ENCODE measurements at places on chromosomes 3 and 15. TPM values are rescaled to one million over a fixed set of nuclear protein-coding genes. Genes with fewer than 3 reads are reported as not detected.
A peak's percentile ranks its signal among the peaks of the same experiment; 100 is the strongest.

DNA sequence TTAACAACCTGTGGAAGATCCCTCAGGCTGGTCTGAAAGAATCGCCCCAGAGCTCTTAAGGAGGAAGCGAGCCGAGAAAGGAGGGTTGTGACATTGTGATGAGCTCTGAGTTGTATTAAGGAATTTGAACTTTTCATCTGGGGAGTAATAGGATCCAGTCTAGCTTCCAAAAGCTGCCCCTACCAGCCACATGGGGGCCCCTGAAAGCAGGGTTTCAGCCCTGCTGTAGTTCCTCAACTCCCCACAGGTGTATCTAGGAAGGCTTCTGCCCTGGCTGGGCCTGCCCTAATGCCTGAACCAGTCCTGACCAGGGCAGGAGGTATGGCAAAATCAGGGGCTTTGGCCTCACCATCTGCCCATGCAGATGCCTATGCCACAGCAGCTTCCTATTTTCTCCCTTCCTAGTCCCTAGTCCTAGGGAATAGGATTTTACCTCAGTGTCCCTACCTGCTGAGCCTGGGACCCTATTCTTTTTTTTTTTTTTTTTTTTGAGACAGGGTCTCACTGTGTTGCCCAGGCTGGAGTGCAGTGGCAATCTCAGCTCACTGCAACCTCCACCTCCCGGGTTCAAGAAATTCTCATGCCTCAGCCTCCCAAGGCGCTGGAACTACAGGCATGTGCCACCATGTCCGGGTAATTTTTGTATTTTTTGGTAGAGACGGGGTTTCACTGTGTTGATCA, 5.0 kb upstream of the AP3S2 start:
- DNase-seq, result peak; percentile 47

The NMB gene
- 3.4 TPM for total RNA-seq

- no peak for DNase-seq
Observed at GRCh38 chr3:43094851-43095250, 11.0 kb downstream of the POMGNT2 start.

GRCh38 chr3:119237299-119237698, 3.4 kb downstream of the B4GALT4 start:
- no peak for DNase-seq

The NOX5 gene
- not detected for total RNA-seq

DNA sequence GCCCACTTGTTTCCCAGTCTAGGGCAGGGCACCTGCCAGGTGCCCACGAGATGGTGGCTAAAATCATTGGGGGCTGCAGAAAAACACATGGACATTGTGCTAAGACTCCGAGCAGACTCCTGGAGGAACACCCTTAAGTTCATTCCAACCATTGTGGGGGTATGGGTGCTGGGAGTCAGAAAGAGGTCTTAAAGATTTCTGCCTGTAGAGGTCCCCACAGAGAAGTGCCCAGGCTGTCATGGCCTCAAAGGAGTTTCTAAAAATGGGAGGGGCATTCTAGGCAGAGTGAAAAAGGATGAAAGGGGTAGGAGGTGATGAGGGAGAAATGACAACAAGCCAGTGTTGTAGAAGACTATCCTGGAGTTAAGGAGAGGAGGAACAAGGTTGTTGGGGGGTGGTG, 17.1 kb downstream of the RBP1 start:
- DNase-seq, result no peak

DNA sequence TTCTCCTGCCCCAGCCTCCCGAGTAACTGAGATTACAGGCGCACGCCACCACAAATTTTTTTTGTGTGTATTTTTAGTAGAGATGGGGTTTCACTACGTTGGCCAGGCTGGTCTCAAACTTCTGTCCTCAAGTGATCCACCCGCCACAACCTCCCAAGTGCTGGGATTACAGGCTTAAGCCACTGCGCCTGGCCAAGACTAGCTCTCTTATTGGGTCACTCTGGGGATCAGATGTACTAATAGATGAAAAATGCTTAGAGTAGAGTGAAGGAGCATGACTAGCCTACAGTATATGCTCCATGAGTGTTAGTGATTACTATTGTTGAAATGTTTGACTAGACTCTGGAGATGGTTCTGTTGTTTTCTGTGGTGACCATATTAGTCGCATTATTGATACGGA, 21.8 kb downstream of the RARB start:
- no peak for DNase-seq

DNA sequence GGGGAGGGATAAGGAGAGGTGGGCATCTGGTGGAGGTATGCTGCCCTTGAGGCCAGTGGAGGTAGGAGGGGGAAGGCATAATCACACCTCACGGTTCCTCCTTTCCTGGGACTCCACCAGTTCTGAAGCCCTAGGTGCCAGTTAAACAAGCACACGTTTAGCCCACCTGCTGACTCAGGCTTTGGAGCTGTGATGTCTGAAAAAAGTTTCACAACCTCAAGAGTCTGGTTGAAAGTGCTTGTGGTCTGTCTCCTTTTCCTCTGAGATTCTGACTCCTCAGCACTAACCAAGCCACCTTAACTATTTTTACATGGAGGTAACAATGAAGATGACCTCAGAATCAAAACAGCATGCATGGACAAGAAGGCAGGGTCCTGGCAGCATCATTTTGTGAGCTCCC, 23.0 kb downstream of the HPS3 start:
- peak; percentile 51 for DNase-seq

- DNase-seq, result peak; percentile 9
Observed at GRCh38 chr15:35986191-35986721, 440.3 kb upstream of the DPH6 start.

DNA sequence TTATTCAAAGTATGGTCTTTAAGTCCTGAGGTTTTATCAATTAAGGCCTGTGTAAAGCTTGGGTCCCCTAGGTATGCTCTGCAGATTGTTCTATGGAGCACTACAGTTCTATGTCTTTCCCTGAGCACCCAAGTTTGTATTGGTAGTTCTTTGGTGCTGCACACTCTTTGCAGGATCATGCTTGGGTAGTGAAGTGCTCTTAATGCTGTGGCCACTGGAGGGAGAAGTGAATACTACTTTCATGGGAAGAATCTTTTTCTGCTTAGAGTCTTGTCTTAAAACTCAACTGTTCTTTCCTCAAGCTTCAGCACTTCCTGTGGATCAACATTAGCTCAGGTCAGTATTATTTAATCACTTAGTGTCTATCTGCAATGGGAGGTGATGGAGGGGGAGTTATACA, 93.6 kb upstream of the CFAP20DC start:
- no peak for DNase-seq

The CRYBG3 gene
- 18.0 TPM for total RNA-seq

DNA sequence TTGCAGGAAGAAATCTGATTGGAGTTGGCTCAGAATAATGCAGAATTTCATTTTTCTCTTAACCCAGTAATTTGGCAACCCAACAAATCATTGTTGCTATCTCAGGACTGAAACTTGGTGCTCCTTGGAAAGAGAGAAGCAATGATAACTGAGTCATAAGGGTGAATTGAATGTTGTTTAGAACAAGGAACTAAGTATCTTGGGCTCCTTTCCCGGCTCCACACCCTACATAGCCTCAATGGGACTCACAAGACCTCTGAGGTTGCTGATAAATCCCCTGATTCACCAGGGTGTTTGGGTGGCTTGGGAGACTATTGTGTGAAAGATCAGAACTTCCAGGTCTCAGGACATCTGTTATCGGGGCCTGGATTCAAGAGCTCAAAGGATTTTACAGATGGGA, 7.8 kb upstream of the RAB8B start:
- no peak for DNase-seq

- no peak for DNase-seq
Observed at GRCh38 chr3:24088782-24089181, 143.7 kb downstream of the NR1D2 start.

DNA sequence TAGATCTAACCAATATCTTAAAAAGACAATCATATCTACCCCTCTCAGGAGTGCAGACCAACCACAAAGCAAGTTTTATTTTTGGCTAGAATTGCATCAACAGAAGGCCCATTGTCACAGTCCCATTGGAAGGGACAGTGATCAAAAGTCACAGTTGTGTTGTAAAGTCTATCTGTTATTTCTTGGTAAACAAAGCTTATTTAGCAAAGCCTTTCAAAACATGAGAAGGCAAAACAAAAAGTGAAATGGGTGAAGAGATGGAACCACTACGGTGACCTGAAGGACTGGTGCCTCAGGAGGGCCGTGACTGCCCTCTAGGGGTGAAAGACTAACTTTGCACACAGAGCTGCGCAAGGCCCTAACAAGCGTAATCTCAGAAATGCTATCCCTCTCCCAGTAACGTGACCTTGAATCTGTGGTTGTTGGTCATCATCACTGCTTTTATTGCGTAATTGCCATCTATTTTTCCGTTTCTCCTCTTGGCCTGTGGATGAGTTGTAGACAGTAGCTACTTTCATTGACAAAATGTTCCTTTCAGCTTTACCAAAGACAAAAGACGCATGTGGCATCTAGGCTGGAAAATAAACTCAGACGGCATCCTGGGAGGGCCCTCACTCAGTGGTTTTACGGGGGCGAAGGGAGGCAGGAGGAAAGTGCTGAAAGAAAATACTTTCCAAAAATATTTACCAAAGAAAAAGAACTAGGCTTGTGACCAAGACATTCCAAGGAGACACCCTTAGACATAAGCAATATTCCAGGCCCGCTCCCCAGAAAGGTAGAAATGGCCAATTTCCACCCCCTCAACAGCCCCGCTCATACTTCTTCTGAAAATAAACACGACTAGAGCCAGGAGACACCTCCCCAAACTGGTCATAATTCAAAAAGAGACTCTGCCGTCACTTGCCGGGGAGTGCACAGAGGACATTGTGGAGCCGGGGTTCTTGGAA, 79.4 kb downstream of the FRMD4B start:
- DNase-seq, result peak; percentile 70

- no peak for DNase-seq
Observed at GRCh38 chr15:77475898-77476297, 55.2 kb downstream of the HMG20A start.

GRCh38 chr3:128416578-128417211, 50.0 kb downstream of the DNAJB8 start:
- peak; percentile 96 for DNase-seq

The FILIP1L gene
- 26.5 TPM for total RNA-seq

GRCh38 chr3:40737343-40737742, 212.6 kb downstream of the ZNF621 start:
- no peak for DNase-seq

GRCh38 chr15:70227147-70227546, 129.4 kb upstream of the TLE3 start:
- no peak for DNase-seq

DNA sequence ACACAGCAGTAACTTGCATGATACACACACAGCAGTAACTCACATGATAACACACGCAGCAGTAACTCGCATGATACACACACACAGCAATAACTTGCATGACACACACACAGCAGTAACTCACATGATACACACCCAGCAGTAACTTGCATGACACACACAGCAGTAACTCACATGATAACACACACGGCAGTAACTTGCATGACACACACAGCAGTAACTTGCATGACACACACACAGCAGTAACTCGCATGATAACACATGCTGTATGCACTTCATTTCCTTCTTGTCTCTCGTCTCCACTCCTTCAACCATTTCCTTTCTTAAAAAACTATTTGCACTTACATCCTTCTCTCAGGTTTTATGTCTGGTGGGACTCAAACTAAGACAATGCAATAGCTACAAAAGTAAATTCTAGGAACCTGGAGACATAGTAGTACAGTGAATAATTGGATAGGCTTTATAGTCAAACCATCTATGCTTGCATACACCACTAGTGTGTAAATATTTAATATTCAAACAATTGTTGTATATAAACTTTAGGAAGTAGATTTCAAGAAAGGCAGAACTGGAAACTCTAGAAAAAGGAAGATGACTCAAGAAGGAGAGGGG, 130.8 kb downstream of the UACA start:
- DNase-seq, result peak; percentile 20

- peak; percentile 66 for DNase-seq
Observed at GRCh38 chr15:50685976-50686468, 575 bp downstream of the TRPM7 start.

DNA sequence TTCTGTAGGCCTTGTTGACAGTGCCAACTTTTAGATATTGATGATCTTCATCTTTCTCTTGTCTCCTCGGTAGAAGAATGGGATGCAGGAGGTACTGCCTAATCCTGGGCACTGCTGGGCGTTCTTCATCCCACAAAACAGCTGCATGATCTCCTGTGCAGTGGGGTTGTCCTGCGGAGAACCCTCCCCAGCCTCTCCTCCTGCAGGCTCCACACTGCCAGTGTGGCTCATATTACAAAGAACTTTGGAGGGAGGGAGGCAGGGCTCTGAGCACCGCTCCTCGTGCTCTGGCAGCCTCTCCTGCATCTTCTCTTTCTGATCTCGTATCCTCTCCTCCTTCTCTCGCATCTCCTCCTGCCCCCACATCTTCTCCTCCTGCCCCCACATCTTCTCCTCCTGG, 7.5 kb downstream of the GOLGA6L2 start:
- DNase-seq, result no peak

DNA sequence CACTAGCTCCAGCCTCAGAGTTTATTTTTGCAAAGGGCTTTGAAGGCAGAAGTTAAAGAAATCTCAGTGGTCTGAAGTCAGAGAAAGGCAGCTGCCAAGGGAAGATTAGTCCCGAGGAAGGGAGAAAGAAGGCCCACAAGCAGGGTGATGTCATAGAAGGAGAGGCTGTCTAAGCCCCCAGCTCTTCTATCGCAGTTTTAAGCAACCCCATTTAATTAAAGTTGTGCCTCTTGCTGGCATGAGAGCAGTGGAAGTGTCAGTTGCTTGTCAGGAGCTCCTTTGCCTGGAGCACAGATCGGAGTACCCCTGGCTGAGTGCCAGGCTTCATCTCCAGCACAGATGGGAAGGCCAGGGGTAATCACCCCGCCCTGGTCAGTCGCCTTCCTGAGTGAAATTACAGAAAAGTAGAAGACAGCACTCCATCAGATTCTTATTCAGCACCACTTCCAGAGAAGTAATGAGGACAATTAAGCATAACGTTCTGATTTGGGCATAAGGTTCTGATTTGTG, 530.7 kb downstream of the EPHB1 start:
- peak; percentile 4 for DNase-seq

The LTK gene
- 0.57 TPM for total RNA-seq

GRCh38 chr3:17158941-17159682, 274.4 kb downstream of the PLCL2 start:
- no peak for DNase-seq

- no peak for DNase-seq
Observed at GRCh38 chr15:90610190-90610589, 80.5 kb downstream of the CRTC3 start.

GRCh38 chr3:15983232-15983631, 185.5 kb upstream of the ANKRD28 start:
- DNase-seq, result peak; percentile 32

The MRAS gene
- total RNA-seq, result 12.3 TPM

The ANKUB1 gene
- total RNA-seq, result not detected

The GOLGA6B gene
- not detected for total RNA-seq

DNA sequence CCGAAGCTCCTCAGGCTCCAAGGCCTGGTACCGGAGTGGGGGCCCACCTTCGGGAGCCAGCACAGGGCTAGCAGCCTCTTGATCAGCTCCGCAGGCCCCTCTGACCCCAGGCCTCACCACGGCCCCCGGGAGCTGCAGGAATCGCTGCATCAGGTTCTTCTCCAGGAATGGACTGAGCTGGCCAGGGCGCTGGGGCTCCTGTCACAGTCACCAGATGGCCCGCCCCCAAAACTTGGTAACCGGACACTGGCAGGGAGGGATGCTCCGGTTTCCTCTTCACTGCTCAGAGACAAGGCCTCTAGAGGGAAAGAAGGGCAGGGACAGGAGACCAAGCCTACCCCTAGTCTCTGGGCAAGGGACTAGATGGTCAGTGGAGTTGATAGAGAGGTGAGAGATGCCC, 9.9 kb downstream of the AP3B2 start:
- no peak for DNase-seq

Measured in Daoy (cell line).